ENCODE measurements at places on chromosomes 6 and 20.

GRCh38 chr6:124670801-124671200, 291.4 kb upstream of the RNF217 start:
- DNase-seq: no peak

GRCh38 chr6:150528648-150529285, 70.9 kb upstream of the PLEKHG1 start:
- DNase-seq: no peak

DNA sequence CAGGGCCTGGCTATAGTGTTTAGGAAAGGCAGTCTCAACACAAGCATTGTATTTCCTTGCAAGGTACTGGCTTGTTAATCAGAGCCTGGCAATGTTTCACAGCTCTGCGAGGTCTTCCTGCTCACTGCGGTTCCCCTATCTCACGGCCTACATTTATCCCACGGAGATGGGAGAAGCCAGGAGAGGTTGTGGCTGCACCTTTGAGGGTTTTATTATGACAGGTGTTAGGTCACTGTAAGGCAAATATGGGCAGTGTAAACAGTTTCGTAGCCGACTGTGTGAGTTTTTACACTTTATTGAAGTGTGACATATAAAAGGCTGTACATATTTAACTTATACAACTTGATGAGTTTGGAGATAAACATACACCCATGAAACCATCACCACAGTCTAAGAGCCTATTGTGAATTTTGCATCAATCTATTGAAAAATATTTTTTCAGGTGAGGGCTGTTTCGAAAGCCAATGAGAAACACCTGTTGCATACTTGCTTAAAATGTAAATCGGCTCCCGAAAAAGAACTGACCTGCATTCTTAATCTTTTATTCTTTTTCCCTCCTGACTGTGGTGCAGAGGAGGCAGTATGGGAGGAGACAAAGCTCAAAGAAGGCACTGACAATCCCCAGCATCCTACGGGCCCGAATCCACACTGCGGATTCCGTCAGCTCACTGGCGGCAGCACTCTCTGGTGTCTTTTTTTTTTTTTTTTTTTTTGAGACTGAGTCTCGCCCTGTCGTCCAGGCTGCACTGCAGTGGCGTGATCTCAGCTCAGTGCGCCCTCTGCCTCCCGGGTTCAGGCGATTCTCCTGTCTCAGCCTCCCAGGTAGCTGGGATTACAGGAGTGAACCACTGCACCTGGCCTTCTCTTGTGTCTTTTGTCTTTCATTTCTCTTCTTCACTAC, 7.5 kb upstream of the RBM38 start:
- no peak for DNase-seq

DNA sequence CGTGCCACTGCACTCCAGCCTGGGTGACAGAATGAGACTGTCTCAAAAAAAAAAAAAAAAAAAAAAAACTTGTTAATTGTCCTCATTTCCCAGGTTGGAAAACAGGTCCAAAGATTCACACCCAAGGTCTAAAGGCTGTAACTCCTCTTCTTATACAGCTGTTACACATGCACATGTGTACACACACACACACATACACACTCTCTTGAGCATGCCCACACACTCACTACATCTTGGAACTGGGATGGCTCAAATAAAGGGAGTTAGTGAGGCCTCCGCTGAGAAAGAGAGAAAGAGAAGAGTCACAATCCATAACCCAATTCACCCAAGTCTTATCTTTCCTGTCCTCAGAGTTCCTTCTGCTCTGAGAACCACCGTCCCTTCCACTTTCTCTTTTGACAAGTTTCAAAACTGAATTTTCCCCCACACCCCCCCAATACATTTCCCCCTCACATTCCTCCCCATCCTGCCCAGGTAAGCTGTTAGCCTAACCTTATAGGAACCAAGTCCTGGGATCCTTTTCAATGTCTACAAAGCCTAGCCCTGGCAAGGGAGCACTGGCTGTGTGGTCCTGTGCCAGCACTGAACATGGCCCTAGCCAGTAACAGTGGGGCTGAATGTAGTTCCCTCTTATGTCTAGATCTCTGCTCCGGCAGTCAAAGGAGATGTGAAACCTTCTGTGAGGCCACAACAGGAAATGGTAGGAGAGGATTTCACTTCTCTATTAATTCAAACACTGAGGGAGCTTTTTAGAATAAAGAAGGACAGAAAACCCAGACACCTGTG, 3.2 kb upstream of the HLA-DMB start:
- no peak for DNase-seq

GRCh38 chr6:148250975-148251685, 91.5 kb upstream of the SASH1 start:
- no peak for DNase-seq

DNA sequence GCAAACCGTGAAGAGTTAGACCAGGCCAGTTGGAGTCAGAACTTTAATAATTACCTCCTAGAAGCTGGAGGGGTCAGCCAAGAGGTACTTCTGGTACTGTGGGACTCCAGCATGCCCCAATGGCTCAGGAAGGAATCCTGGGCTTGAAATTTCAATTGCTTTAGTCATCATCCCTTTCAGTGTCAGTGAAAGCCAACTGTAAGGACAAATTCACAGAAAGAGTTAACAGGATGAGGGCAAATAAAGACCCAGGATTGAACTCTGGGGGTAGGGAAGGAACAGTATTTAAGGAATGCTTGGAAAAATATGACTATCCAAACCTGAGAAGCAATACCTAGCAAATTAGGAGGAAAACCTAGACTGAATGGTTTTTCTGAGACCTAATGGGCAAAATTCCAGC, 735.1 kb upstream of the MARCKS start:
- no peak for DNase-seq

DNA sequence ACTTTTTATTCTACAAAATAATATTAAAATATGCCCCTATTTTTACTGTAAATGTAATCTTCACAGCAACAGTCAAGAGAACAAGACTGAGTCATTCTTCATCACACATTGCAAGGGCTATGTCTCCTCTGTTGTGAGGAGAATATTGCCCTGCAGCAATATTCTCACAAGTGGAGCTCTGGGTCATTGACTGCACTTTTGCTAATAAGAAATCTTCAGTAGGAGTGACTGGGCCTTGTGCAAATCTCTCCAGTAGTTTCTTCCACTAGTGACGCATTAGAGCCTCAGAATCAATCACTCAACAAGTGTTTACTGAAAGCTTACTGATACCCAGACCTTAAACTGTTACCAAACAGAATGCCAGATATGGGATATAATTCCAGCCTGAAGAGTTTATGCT, 49.1 kb downstream of the LAMA2 start:
- DNase-seq: no peak

DNA sequence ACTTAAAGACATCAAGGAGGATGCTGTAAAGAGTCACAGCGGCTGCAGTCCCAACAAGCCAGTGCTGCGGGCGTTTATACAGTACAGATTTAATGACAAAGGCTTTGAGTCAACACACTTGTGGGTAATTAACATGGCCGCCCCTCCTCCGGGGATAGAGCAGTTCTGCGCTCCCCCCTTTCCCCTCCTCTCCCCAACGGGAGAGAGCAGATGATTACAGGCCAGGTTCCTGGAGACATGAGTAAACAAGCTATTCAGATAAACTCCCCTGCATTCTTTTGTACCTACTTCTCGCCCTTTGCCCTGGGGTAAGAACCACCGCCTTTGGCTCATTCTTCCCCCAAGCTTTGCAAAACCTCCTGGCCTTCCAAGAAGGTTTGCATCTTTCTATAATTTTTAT, 23.6 kb upstream of the FABP7 start:
- DNase-seq: no peak

Measured in stimulated activated CD8-positive, alpha-beta memory T cell treated with anti-CD3 and anti-CD28 coated beads, Interleukin-4, amount 100 ng/mL, for 4 hours (primary cell).